Pulmonary artery endothelial cell (primary cell): ENCODE measurements at places on chromosomes 1 and 21. TPM values are rescaled to one million over a fixed set of nuclear protein-coding genes. Genes with fewer than 3 reads are reported as not detected.

GRCh38 chr1:217067642-217068041 is 344.4 kb upstream of the ESRRG start:
- DNase-seq: no peak

GRCh38 chr1:25001125-25001915 is 71.2 kb upstream of the RUNX3 start:
- no peak for DNase-seq

GRCh38 chr1:4963251-4963650 is 308.8 kb downstream of the AJAP1 start:
- no peak for DNase-seq

DNA sequence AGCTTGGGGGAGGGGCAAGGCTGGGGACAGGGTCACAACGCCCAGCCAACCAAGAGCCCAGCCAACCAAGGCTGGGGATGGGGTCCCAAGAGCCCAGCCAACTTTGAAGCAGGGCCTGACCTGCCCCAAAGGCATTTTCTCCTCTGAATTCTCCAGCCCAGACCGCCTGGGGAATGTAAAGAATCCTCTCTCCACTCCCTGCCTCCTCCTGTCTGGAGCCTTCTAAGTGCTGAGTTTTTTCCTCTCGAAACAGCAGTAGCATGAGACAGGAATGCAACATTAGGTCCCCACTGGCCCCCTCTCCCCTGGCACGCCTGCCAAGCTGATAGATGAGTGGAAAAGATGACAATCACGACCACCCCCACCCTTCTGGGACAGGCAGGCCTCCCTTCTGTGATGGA is 17.0 kb downstream of the C1orf198 start:
- no peak for DNase-seq

DNA sequence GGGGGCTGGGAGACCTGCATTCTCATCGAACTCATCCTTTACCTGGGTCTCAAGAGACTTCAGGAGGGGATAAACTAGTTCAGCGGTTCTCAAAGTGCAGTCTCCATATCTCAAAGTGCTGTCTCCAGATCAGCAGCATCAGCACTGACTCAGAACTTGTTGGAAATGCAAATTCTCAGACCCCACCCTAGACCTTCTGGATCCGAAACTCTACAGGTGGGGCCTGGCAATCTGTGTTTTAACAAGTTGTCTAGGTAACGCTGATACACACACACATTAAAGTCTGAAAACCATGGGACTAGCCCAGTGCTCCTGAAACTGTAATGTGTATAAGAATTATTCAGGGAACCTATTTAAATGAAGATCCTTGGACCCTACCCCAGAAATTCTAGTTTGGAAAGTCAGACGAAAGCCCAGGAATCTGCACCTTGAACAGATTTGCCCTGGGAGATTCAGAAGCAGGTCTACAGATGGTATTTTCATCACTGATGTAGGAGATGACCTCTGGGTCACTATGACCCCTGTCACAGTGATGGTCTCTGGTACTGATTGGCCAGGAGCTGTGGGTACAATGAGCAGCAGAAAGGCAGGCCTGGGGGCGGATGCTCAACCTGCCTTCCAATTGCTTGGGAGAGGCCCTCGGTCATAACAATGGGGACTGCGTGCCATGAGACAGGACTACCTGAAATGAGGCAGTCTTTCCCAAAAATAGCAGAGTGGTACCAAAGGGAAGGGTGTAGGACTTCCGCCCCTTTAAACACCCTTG is 127.2 kb downstream of the FAM78B start:
- DNase-seq: no peak

GRCh38 chr1:111470596-111470995 is 3.2 kb upstream of the C1orf162 start:
- no peak for DNase-seq

GRCh38 chr21:45487891-45488600 is 54.2 kb downstream of the SLC19A1 start:
- no peak for DNase-seq

CYP4A22 gene
- not detected in 2 replicates for total RNA-seq

FCRL2 gene
- not detected in 2 replicates for total RNA-seq

USH2A gene
- not detected in 2 replicates for total RNA-seq

VHLL gene
- total RNA-seq: 0.13 TPM in 1 of 2 replicates, not detected in the other

SLC6A9 gene
- 0.40 and 0.60 TPM in 2 replicates for total RNA-seq
